Naive thymus-derived CD4-positive, alpha-beta T cell (primary cell): ENCODE measurements at places on chromosomes 7 and 10. TPM values are rescaled to one million over a fixed set of nuclear protein-coding genes. Genes with fewer than 3 reads are reported as not detected.

- DNase-seq, result no peak
Measured at GRCh38 chr7:145009876-145010275, 174.0 kb upstream of the TPK1 start.

GRCh38 chr10:97412891-97413304, 11.8 kb upstream of the RRP12 start:
- no peak for DNase-seq

GRCh38 chr10:44418637-44419036, 33.7 kb upstream of the CXCL12 start:
- DNase-seq, result no peak

DNA sequence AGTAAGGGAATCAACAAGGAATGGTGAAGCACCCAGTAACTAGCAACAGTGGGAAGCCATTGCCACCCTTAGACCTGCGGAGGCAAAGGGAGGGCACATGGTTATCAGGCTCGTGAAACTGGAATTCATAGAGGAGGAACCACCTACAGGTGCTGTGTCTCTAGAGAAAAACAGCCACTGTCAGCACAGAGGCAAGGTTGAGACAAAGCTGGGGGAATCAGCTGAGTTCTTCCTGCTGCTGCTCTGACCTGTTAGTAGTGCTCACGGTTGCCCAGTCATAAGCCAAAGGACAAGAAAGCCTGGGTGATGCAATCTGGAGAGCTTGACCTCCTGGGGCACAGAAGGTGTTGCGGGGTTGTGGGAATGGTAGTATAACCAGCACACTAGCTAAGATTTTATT, 110.1 kb downstream of the TPST1 start:
- DNase-seq, result no peak

DNA sequence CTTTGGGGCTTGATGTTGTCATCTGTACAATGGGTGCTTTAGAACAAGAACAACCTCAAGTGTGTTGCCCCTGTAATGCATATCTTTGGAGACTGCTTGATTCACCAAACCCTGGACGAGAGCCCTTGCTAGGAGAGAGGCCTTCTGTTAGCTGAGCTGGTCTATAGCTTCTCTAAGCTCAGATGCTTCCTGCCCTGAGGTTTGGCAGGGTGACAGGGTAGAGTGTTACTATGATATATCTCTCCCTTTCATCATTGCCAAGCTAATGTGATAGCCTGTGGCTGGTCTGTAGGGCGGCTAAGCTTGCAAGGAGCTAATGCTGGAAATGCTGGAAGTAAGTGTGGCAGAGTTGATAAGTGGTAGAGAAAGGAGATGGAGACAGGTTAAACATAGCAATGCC, 364.1 kb downstream of the RPS24 start:
- no peak for DNase-seq

DNA sequence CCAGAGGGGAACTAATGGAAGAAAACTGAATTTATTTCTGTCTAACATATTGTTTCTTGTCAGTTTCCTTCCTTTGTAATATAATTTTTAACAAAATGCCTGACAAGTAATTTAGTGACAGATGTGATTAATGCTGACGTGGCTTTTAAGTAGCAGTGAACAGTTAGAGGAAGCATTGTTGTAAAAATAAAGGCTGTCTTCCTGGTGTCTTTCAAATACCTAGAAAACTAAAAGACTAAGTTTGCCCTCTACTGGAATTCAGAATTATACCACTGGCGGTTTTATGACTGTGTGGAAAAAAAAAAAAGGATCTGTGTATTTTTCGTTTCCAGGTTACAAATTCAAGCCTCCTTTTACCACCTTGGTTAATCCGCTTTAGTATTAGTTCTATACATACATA, 217.1 kb upstream of the DPP6 start:
- no peak for DNase-seq

GRCh38 chr10:105733924-105734323, 1092.8 kb downstream of the SORCS3 start:
- no peak for DNase-seq

- no peak for DNase-seq
Measured at GRCh38 chr10:131580674-131581073, 269.2 kb upstream of the TCERG1L start.

DNA sequence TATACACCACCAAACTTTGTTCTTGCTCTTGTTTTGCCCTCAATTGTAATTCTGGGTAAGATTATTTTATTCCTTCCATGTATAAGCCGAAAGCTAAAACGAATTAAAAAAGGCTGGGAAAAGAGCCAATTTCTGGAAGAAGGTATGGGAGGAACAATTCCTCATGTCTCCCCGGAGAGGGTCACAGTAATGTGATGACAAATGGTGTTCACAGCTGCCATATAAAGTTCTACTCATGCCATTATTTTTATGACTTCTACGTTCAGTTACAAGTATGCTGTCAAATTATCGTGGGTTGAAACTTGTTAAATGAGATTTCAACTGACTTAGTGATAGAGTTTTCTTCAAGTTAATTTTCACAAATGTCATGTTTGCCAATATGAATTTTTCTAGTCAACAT, 12.5 kb upstream of the CFAP69 start:
- DNase-seq, result no peak

- DNase-seq, result no peak
Measured at GRCh38 chr7:135553346-135553745, 4.4 kb upstream of the NUP205 start.

DNA sequence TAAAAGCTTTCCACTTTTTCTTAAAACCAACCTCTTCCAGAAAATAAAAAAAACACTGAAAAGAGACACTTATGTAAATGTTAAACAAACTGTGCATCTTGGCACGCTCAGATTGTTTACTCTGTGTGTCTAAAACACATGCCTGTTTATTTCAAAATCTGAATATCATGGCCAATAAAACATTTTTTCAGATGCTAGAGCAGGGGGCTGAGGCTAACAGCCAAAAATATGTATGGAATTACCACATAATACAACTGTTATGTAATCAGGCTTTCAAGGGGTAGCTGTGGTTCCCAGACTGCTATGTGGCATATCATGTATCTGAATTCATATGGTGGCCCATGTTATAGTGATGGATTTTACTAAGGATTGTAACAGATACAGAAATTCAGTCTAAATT, 130.4 kb downstream of the HIBADH start:
- no peak for DNase-seq

- DNase-seq, result no peak
Measured at GRCh38 chr10:56349611-56350010, 11.4 kb downstream of the ZWINT start.

DNA sequence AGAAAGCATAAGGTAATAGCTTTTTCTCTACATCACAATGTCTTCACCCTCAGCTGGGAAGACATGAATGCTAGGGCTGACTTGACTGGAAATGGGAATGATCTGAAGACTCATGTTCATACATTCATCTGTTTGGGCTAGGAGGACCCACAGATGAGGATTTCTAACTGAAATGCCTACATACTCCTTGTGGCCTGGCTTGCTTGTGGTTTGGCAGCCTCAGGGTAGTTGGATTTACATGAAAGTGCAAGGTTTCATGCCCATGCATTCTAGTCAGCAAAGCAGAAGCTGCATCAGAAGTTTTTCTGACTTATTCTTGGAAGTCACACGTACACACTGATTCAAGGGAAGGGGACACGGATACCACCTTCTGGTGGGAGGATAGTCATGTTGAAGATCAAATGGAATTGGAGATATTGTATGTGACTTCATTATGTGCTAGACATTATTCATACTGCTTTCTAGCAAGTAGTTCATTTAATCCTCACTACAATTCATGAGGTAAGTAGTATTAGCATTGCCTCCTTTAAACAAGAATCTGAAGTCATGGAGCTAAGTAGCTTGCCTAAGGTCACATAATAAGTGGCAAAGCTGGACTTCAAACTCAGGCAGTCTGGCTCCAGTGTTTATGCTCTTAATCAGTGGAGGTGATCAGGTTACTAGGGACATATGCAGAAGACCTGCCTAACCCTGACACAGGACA, 957.0 kb downstream of the LRMDA start:
- no peak for DNase-seq

- DNase-seq, result no peak
Measured at GRCh38 chr7:45099891-45100760, 11.4 kb upstream of the NACAD start.

GRCh38 chr10:3871424-3871996, 86.5 kb upstream of the KLF6 start:
- DNase-seq, result no peak

DNA sequence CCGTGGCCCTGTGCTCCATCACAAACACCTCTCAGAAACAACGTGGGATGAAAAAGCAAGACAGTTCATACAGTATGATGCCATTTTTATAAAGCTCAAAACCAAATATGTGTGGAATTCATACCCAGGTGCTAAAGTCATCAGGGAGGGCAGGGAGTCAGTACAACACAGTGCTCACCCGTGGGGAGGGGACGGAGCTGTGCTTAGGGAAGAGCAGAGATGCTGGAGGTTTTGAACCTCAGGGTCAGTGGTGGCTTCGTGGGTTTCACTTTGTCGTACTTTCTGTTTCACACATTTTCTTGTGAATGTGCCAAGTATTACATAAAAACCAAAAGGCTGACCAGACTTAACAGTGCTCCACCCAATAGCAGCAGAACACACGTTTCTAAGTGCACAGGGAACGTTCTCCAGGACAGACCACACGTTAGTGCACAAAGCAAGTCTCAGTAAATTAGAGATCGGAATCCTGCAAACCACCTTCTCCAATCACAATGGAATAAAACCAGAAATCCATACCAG, 21.2 kb downstream of the ZMIZ2 start:
- DNase-seq, result no peak

- no peak for DNase-seq
Measured at GRCh38 chr7:158066085-158066484, 521.5 kb downstream of the PTPRN2 start.

GRCh38 chr7:11193131-11193867, 219.6 kb downstream of the PHF14 start:
- DNase-seq, result no peak

DNA sequence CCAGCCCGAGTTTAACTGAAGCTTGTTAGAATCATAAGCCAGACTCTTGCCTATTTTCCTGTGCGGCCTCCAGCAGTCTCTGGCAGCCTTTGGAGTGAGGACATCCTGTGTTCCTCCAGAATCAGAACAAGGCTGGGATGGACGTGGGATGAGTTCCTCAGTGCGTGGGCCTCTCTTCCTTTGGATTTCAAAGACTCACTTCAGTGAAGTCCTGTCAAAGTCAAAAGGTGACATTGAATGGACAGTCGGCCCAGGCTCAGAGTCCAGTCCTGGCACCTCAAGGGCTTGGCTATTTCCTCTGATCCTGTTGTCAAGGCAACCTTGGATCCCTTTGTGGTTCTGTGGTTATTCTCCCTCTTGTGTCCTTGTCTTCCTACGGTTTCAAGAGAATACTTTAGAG, 21.4 kb upstream of the SMC3 start:
- no peak for DNase-seq

- DNase-seq, result no peak
Measured at GRCh38 chr7:5408777-5409176, 14.9 kb downstream of the TNRC18 start.

DNA sequence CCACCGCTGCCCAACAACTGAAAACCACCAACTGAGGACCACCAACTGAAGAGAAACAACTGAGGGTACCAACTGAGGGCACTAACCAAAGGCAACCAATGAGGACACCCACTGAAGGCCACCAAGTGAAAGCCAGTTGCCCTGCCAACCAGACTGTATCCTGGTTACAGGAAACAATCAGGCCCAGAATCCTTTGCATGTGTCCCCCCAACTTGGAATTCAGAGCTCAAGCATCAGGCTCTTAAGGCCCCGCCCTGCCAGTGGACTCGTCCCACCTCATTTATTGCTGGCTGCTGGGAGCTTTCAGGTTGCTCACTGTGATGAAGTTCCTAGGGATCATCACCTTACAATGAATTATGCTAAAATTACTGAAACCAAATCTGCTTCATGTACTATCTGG, 76.6 kb upstream of the ABI1 start:
- no peak for DNase-seq

- no peak for DNase-seq
Measured at GRCh38 chr10:58319599-58319998, 15.2 kb upstream of the UBE2D1 start.

DNA sequence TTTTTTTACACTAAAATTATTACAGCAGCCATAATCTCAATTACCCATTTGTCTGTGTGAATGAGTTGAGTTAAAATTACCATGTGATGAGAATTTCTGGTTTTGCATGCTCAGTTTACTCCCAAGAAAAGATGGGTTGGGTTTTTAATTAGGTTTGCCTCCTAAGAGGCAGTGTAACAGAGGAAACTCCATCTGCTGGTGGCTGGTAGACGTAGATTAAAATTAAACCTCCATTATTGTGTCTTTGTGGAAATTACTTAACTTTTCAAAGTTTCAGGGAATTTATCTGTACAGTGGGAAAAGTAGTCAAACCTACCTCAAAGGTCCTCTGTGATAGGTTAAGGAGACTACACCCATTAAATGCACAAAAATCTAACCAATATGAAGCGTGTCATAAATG, 954.2 kb downstream of the PCDH15 start:
- no peak for DNase-seq

GRCh38 chr10:120555436-120555835, 98.4 kb downstream of the PLPP4 start:
- no peak for DNase-seq

GRCh38 chr7:24384362-24385030, 100.5 kb downstream of the NPY start:
- DNase-seq, result no peak

DNA sequence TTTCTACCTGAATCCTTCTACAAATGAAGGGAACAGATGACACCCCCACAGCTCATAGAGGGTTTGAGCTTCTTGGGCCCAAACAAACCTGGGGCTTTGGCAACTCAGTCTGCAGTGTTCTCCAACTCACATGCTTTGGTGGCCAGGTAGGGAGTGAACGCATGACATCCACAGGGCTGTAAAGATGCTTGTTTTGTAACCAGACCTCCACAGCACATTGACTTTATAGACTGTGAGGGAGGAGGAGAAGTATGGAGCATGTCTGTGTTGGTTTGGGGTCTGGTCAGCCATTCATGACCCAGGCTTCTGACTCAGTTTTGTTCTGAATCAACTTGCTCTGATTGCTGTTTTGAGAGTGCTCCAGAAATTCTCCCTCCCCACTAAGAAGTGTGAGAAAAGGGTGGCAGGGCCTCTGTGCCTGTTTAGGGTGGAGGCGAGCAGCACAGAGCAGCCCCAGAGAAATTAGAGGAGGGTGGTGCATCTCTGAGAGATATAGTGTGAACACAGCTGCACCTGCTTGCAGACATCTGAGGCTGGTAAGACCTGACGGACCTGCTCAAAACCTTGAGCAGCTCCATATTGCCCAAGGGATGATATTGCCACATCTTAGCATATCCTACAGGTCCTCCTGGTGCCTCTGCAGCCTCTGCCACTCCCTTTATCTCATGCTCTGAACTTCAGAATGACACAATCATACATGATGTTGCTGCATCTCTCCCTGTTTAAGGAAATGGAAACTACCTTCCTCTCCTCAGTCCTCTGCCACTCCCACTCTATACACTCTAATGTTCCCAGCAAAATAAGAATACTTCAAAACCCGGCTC, 287.7 kb downstream of the ABCA13 start:
- no peak for DNase-seq

PDK4 gene
- not detected for polyA plus RNA-seq

IL6 gene
- polyA plus RNA-seq, result 0.73 TPM

BTAF1 gene
- 11.9 TPM for polyA plus RNA-seq

PRTFDC1 gene
- 0.69 TPM for polyA plus RNA-seq

FGFR2 gene
- polyA plus RNA-seq, result not detected

BTBD16 gene
- not detected for polyA plus RNA-seq

ZNF503 gene
- polyA plus RNA-seq, result not detected

ADO gene
- polyA plus RNA-seq, result 2.0 TPM

MGAM2 gene
- polyA plus RNA-seq, result not detected
